ENCODE measurements at places on chromosomes 2 and 18.

GRCh38 chr2:10027660-10028330 is 15.6 kb upstream of the KLF11 start:
- no peak for DNase-seq

GRCh38 chr18:70448588-70448987 is 159.7 kb downstream of the SOCS6 start:
- DNase-seq = no peak

DNA sequence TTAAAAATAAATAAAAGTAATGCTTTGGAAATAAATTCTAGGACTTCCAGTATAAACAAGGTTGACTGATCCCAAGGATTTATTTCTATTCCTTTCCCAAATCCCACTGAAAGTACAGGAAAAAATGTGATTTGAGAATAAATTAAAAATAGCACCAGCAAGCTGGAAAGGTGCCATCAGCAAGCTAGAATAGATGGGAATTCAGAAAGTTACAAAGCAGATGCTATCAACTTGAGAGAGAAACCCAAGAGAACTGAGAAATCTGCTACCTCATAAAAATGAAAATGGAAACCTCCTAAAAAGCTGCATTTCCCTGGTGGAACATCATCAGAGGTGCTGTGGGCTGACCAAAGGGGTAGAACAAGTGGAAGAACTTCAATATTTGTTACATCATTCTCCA is 148.6 kb upstream of the KCNJ3 start:
- no peak for DNase-seq

DNA sequence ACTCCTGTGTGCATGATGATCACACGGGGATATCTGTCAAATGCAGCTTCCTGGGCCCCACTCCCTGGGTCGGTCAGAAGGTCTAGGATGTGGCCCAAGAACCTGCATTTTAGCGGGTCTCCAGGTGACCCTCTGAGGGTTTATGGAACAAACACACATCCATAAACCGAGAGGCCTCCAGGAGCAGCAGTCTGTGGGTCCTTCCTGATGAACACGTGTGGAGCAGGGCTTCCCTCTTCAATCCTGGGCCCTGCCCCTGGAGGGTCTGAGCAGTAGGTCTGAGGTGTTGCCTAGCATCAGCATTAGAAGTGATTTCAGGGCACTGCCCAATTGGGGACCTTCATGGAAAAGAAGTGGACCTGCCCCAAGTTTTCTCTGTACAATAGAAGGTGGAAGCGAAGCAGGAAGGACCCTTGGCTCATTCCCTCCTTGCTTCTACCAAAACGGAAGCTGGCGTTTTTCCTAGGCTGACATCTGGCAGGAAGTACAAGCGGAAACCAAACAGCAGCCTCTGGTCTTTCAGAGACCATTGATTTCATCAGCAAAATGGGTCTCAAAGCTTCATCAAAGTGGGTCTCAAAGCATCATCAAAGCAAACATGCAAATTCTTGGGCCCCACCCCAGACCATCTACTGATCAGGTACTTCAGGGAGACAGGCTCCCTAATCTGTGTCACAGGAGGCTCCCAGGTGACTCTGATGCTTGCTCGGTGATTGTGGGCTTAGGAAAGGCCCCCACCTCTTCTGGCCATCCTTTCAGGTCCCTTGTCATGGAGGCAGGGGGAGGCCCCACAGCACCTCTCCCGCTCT is 30.7 kb downstream of the INO80C start:
- no peak for DNase-seq

GRCh38 chr2:101718993-101719571 is 21.6 kb downstream of the MAP4K4 start:
- DNase-seq = no peak

DNA sequence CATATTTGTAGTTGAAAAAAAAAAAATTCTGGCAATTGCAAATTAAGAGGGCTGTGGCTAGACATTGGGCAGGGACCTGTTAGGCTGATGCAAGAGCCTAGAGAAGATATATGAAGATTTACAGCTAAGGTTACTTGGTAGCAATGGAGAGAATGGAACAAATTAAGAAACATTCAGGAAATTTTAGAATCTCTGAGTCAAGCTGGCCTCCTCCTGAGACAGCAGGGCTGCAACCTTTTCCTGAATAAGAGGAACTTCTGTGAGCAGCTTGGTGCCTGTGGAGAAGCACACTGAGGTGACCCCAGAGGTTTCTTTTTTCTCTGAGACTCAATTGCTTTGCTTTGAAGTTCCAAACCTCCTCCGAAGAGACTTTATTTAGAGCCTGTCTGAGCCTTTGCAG is 118.6 kb upstream of the LRATD1 start:
- no peak for DNase-seq
